OCI-M1 (cell line): ENCODE measurements at places on chromosomes 1 and 21.

DNA sequence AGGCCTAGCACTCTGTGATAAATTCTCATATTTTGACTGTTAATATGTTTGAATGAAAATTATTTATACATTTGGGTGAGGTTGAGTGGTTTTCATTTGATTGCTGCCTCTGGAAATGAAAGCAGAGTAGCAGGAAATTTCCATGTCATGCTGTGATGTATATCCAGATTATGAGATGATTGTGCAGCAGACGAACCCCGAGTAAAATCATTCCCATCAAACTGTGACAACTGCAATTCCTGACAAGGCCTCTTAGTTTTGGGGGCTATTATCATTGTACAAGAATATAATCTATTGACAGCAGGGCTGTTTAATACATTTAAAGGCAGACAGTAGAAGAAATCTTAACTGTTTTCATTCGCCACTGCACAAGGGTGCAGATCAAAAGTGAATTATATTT is 134.8 kb downstream of the ATG4C start:
- DNase-seq, result no peak

DNA sequence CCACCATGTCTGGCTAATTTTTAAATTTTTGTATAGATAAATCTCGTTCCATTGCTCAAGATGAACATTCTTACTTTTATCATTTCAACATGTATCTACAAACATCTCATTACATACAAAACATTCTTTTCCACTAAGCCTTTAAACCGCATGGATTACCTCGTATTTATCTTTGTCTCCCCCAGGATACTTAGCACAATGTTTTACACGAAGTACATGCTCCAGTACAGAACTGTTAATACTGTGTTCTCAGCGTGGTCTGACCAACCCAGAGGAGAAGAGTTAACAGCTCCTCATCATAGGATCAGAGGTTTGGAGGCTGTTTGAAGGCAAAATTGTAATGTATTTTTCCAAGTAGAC is 7.4 kb downstream of the PIK3C2B start:
- no peak for DNase-seq

DNA sequence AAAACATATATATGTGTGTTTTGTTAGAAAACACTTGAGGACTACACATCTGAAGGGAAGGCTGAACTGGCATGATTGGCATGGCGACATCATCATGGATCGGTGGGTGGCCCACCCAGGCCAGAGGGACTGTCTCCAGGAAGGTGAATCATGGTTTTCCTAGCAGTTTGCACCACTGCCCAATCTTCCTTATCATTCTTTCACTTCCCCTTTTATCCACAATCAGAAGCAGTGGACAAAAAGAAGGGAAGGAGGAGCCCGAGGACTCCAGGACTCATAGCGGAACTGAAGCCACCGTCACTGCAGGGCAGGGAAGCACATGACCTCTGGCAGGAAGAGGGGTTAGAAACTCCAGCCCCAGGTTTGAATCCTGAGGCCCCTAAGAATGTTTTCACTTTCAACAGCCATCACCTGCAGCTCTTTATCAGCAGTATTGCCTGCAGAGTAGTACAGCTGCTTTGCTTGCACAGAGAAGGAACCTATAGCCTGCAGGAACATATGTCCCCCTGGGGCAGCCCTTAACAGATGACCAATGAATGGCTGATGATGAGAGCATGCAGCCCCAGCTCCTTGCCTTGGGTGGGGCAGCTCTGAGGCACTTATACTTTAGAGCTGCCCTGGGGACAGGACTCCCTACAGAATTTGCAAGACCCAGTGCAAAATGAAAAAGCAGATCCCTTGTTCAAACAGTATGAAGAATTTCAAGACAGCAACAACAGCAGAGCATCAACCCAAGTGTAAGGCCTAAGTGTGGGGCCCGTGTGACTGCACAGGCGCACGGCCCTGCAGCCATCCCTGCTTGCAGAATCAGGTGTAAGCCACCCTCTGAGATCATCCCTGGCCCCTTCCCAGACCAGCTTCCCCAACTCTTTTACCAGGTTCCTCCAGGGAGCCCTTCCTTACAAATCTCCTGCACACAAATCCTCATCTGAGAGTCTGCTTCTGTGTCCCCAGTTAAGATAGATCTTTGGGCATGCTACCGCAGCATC is 241.8 kb upstream of the IRF2BP2 start:
- peak; percentile 92 for DNase-seq

DNA sequence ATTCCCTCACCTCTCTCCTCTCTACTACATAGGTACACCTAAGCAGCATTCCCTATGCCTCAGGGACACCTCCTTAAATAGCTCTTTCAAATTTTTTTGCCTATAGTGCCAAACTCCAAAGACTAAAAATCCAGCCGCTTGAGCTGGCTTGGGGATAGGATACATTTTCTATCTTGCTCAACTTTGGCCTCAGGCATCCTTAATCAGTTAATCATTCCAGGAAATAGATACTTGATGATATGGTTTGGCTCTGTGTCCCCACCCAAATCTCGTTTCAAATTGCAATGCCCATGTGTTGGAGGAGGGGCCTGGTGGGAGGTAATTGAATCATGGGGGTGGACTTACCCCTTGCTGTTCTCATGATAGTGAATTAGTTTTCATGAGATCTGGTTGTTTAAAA is 11.4 kb upstream of the PHGDH start:
- no peak for DNase-seq

- DNase-seq, result no peak
Observed at GRCh38 chr1:153631047-153632022, 2.5 kb upstream of the CHTOP start.

GRCh38 chr21:41879190-41879998 is at the start of gene PRDM15:
TSS of gene PRDM15 (minus strand) at chr21:41879344. CDS start at chr21:41860363, 18,981 bp downstream.
- peak; percentile 90 for DNase-seq

DNA sequence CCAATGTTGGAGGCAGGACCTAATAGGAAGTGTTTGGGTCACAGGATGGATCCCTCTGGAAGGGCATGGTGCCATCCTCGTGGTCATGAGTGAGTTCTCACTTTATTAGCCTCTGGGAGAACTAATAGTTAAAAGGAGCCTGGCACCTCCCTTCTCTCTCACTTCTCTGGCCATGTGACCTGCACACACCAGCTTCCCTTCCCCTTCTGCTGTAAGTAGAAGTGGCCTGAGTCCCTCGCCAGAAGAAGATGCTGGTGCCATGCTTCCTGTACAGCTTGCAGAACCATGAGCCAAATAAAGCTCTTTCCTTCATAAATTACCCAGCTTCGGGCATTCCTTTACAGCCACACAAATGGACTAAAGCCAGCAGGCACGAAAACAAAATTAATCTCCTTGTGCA is 23.6 kb downstream of the ACOT7 start:
- DNase-seq, result no peak

- DNase-seq, result no peak
Observed at GRCh38 chr1:147241934-147242448, 493 bp upstream of the CHD1L start.
